ENCODE measurements at places on chromosomes 2 and 18.

GRCh38 chr2:45119038-45119437 is 109.8 kb upstream of the SIX2 start:
- DNase-seq: no peak

DNA sequence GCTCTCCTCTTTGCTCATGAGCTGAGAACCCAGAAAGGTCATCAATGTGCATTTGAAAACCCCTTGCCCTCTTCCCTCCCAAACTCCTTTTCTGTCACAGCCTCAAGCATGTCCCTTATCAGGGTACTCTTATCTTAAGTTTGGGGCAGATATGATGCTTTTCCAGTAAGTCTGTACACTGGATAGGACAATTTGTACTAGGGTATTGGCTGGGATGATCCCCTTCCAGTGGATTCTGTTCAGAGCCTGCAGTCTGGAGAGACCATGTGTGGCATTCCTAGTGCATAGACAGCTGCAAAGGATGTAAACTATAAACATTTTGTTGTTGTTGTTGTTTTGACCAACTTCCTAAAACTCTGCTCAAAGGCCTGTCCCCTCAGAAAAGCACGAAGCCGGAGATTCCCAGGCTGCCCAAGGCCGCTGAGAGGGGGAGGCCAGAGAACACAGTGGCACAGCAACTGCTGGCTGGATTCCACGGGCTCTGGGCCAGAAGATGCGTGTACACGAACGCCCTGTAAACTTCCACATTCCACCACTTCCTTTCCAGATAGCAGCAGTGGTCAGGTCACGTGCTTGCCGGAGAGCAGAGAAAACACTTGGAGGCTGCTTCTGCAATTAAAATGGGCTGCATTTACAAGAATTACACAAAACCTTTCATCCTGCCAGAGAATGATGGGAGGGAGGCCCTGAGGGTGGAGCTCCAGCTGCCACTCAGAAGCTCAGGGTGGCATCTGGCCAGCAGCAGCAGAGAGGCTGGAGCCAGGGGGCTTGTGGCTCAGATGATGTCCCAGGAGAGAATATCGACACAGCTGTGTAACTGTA is 42.1 kb downstream of the BMP10 start:
- DNase-seq: no peak

DNA sequence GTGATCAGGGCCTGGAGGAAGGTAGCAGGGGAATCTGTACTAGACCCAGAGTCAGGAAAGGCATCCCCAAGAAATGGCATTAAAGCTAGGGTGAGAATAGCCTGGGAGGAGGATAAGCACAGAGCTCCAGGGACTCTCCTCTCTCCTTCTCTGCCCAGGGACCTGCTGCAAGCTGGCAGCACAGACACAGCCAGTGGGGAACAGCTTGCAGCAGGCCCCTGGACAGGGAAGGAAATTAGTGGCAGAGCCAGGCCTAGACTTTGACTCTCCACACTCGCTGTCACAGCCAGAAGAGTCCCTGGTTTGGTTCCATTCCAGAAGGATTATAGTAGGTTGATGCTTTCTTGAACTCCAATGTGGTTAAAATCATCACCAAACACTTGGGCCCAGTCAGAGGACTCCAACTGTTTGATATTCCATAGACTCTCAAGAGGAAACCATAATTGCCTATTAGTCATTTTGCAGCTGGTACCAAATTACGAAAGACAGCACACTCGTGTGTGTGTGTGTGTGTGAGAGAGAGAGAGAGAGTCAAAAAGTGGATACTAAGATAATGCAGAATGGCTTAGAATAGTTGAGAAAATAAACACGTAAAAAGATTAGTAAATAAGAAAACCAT is 95.5 kb upstream of the ATP8B1 start:
- DNase-seq: no peak

GRCh38 chr2:33106115-33106514 is 159.4 kb downstream of the LTBP1 start:
- DNase-seq: no peak

GRCh38 chr2:148935791-148936190 is 60.8 kb downstream of the KIF5C start:
- no peak for DNase-seq

GRCh38 chr2:209553913-209554312 is 130.1 kb downstream of the MAP2 start:
- no peak for DNase-seq

GRCh38 chr2:8535821-8536685 is 145.8 kb upstream of the ID2 start:
- no peak for DNase-seq

- DNase-seq: no peak
Measured at GRCh38 chr18:46437061-46437460, 220.0 kb downstream of the LOXHD1 start.

- DNase-seq: no peak
Measured at GRCh38 chr2:224876522-224876921, 160.4 kb upstream of the CCDC195 start.

DNA sequence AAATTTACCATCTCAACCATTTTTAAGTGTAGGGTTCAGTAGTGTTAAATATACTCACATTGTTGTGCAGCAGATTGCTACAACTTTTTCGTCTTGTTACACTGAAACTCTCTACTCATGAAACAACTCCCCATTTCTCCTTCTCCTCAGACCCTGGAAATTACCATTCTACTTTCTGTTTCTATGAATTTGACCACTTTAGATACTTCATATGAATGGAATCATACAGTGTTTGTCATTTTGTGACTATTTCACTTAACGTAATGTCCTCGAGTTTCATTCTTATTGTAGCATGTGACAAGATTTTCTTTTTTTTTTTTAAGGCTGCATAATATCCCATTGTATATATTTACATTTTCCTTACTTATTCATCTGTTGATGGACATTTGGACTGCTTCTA is 203.8 kb downstream of the PLCL1 start:
- no peak for DNase-seq

- DNase-seq: no peak
Measured at GRCh38 chr2:151673016-151673415, 61.3 kb downstream of the NEB start.

DNA sequence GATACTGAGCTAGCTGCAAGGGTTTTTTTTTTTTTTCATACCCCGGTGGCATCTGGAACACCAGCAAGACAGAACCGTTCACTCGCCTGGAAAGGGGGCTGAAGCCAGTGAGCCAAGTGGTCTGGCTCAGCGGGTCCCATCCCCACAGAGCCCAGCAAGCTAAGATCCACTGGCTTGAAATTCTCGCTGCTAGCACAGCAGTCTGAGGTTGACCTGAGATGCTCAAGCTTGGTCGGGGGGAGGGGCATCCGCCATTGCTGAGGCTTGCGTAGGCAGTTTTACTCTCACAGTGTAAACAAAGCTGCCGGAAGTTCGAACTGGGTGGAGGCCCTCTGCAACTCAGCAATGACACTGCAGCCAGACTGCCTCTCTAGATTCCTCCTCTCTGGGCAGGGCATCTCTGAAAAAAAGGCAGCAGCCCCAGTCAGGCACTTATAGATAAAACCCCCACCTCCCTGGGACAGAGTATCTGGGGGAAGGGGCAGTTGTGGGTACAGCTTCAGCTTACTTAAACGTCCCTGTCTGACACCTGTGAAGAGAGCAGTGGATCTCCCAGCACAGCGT is 5.1 kb upstream of the MIB1 start:
- DNase-seq: no peak

- DNase-seq: no peak
Measured at GRCh38 chr2:237073552-237073951, 12.1 kb upstream of the COPS8 start.

DNA sequence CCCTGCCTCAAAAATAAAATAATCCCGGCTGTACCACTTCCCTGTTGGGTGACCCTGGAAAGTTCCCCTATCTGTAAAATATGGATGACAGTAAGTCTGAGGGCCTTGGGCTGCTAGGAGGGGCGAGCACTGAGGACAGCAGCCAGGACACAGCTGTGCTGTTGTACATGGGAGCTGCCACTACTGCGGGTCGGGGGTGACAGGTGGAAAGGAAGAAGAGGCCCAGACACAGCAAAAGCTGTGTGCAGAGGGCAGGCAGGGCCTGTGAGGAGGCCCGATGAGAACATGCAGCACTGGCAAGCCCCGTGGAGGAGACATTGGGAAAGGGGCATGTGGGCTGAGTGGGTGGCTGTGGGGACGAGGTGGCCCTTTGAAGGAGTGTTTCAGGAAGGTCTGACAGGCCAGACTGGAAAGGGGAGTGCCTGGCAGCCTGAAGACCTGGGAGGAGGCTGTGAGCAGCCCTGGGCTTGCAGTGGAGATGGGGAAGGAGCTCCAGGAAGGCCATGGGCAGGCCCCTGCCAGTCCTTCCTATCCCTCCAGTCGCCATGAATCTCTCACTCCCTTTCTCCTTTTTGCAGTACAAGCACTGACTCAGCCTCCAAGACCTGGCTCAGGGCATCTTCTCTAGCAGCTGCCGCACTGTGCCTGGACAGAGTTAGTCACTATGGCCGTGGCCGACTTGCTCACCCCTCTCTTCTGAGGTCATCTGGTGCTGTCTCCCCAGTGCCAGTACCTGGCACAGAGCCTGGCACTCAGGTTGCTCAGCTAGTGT is 28.9 kb upstream of the SEMA4C start:
- DNase-seq: no peak

DNA sequence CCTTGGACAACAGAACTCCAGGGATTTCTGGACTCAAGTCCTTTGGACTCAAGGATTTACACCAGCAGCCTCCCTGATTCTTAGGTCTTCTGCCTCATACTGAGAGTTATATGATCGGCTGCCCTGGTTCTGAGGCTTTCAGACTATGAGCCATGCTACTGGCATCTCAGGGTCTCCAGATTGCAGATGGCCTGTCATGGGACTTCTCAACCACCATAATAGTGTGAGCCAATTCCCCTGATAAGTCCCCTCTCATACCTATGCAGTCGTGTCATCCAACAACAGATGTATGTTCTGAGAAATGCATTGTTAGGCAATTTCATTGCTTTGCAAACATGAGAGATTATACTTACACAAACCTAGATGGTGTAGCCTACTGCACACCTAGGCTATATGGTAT is 61.4 kb upstream of the MSTN start:
- no peak for DNase-seq

- DNase-seq: no peak
Measured at GRCh38 chr2:18959952-18960717, 370.8 kb upstream of the NT5C1B start.

- DNase-seq: no peak
Measured at GRCh38 chr2:168246072-168246482, 1.3 kb downstream of the STK39 start.
